ENCODE measurements at places on chromosomes 2 and 18.

- DNase-seq, result no peak
Observed at GRCh38 chr2:165472922-165473321, 3.4 kb downstream of the CSRNP3 start.

GRCh38 chr2:37344453-37345361 lies at the start of gene QPCT:
Gene QPCT, plus strand, starts transcription at chr2:37344630. Its CDS starts 102 bp downstream, at chr2:37344732.
- peak; percentile 64 for DNase-seq

GRCh38 chr18:48417985-48418384 lies 8.8 kb upstream of the ZBTB7C start:
- no peak for DNase-seq

GRCh38 chr18:70005580-70005979 lies 57.9 kb upstream of the CD226 start:
- DNase-seq, result peak; percentile 26

DNA sequence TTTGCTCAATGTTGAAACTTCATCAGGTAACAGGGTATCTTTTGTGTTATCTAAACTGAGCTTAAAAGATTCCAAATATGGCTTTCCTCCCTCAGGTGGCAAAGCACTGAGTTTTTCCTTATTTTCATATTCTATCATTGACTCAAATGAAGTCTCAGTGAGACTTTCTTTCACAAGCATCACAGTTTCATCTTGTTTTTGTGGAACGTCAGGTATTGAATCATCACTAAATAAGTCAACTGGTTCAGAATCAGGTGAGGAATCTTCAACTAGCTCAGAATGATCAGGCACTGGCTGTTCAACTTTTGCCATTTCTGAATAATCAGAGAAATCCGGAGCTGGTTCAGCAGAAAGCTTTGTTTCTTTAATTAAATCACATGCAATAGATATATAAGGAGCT lies 24.6 kb downstream of the RTN4 start:
- no peak for DNase-seq

DNA sequence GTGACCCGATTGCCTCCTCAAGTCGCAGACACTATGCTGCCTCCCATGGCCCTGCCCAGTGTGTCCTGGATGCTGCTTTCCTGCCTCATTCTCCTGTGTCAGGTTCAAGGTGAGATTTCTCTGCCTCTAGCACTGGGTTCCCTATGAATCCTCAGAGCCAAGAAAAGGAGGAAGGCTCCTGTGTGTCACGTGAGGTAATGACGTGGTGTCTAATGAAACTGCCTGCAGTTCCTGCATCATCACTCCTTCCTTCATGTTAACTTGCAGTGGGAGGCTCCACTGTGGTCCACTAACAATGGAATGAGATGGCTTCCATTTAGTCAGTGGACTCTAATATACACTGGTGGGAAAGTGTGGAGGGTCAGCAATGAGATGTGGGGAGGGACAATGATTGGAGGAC lies 559 bp downstream of the REG3G start:
- no peak for DNase-seq

All from NCI-H510A treated with DMSO at 0.1 percent for 48 hours (cell line).